ENCODE measurements at places on chromosomes 3 and 15.

DNA sequence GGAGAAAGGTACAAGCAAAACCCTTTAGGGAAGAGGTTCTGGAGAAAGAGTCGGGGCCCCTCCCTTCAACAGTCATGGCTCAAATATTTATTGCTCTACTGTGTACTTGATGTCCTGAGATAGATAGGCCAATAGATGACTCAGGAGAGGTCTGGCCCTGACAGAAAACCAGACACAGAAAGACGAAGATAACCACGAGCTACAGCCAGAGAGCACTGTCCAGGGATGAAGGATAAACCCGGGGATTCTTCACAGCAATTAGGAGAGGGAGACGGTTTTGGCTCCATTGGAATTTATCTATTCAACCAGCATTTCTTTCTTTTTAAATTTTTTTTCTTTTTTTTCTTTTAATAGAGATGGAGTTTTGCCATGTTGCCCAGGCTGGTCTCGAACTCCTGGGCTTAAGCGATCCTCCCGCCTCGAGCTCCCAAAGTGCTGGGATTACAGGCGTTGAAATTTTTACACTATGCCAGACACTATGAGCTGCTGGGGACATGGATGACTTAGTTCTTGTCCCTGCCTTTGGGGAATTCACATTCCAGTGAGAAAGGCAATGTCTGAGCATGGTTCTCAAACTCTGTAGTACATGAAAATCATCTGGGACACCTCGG, 4.6 kb upstream of the CIDEC start:
- DNase-seq, result no peak

DNA sequence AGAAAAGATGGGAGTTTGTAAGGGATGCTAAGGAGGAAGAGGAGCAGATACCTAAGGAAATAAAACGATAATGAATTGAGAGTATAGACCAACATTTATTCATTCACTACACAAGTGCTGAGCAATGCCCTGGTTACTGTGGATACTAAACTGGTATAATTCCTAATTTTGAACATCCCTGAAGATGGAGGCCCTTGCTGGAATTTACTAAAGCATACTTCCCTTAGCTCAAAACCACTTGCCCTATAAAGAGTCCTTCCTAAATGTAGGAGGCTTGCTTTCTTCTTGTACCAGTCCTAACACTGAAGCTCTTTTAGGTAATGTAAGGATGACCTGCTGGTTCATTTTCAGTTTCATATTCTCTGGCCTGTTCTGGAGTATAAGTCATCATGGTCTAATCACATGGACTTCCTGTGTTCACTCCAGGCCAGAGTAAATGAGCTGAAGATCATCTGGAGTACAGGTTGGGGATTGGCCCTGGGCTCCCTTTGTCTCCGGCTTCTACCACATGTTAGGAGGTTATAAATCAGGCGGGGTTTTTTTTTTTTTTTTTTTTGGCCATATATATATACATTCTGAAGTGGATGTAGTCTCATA, 40.1 kb upstream of the MTMR10 start:
- no peak for DNase-seq

DNA sequence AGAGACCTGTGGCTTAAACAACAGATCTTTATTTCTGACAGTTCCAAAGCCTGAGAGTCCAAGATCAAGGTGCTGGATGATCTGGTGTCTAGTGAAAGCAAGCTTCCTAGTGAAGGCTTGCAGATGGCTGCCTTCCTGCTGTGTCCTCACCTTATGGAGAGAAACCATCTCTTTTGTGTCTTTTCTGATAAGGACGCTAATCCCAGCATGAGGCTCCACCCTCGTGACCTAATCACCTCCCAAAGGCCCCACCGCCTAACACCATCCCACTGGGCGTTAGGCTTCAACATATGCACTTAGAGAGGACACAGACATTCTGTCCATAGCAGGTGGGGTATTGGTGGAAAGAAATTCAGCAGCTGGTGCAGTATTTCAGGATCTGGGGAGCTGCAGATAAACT, 19.8 kb upstream of the LYSMD4 start:
- DNase-seq, result no peak

GRCh38 chr3:186133980-186134379, 25.1 kb upstream of the ETV5 start:
- no peak for DNase-seq

- DNase-seq, result no peak
Measured at GRCh38 chr3:103976931-103977339, 1389.8 kb upstream of the ALCAM start.

DNA sequence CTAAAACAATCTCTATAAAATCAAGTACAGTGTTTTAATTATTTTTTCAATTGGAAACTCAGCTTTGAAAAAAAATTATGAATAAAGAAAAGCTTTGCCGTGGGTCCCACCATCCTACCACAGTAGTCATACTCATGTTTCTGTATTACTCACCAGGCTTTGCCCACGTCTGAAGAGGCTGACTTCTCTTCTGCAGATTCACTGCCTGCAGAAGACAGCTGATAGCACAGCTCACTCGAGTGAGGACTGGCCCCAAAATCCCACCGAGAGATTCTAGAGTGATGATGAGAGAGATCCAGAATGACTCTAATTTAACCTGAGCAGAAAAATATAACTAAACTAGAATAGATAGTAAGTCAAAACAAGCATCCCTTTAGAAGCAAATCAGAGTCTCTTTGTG, 11.9 kb downstream of the C2CD4B start:
- DNase-seq, result no peak

GRCh38 chr3:34300621-34301020, 502.2 kb downstream of the PDCD6IP start:
- DNase-seq, result no peak

DNA sequence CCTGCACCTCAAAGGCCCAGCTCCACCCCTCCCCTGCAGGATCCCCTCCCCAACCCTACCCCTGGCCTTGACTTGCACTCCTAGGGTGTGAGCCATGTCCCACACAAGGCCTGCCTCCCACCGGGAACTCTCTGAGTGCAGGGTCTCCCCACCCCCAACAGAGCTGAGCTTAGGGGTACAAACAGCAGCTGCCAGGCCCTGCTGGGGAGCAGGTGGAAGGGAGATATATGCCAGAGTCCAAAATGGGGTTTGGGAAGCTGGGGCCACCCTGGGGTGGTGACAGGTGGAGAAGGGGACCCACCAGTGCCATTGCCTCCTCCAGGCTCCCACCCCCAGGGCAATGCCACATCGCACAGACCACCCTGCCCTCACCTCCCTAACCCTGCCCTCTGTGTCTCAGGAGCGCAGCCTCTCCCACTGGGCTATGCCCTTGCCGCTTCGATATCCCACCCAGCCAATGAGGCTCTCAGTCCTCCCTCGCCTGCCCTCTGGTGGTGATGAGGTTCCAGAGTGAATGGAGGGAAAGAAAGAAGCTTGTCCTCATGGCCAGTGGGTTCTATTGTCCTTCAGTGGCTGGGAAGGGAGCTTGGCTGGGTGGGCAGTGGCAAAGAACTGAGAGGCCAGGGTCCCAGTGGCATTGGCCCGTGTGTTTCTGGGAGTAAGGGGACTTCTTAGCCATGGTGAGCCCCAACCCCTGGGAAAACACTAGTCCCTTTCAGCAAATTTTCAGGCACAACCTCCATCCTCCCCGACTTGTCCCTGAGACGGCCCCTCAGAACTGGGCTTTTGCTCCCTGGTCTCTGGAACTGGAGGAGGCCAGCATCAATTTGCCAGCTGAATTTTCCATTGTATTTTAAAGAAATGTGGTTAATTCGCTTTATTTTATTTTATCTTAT, 46.8 kb downstream of the CYP11A1 start:
- DNase-seq, result no peak

GRCh38 chr3:79810581-79810980, 42.8 kb upstream of the ROBO1 start:
- no peak for DNase-seq

DNA sequence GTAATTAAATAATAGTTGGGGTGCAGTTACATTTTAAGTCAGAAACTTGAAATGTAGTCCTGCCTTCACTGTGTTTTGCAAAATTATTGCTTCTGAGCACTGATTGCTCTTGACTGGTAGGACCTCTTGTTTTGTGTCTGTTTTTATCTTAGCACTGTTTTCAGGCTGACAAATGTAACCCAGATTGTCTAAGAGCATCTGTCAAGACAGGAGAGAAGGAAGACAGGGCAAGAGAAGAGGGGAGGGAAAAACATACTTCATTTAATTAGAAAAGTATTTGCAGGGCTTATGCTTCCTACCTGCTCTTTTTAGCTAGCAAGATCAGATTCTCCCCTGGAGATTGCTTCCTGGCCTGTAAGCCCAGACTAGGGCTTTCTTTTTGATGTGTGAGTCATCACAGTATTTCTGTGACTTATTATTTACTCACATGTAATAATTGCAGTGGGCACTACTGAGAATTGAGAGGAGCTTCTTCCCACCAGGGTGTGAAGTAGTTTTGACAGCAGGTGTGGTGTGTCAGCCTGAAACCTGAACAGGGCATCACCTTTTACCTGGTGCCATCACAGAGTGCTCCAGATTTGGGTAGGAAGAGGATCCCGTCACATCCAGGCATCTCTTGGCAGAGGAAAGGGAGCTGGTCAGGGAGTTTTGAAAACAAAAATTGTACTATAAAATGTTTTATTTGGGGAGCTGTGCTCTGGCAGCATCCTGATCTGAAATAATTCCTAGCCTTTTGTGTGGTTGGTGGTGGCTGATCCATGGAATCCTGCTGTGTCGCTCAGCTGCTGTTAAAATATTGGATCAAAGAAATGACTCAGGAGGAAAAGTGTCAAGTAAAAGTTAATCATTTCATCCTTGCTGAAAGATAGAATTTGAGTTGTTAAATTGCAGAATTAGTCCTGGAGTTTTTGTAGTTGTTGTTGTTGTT, 98.2 kb downstream of the TMEM108 start:
- DNase-seq, result no peak

DNA sequence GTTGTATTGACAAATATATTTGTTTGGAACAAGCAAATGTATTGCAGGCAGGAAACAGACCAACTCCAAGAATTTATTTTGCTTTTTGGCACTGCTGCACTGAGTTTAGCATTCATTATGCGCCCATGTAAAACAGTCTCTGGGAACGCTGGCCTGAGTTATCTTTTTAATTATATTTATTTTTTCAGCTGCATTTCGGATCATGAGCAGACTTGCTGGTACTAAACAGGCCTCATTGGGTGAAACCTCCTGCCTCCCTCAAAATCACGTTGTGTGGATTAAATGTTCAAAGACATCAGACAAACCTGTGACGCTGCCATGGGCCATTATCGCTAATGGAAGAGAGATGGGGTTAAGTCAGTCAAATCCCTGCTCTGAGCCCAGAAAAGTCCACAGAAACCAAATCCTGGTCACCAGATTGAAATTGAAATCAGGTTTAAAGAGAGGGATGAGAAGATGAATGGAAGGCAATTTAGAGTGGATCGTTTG, 511.1 kb upstream of the PROK2 start:
- DNase-seq, result no peak

DNA sequence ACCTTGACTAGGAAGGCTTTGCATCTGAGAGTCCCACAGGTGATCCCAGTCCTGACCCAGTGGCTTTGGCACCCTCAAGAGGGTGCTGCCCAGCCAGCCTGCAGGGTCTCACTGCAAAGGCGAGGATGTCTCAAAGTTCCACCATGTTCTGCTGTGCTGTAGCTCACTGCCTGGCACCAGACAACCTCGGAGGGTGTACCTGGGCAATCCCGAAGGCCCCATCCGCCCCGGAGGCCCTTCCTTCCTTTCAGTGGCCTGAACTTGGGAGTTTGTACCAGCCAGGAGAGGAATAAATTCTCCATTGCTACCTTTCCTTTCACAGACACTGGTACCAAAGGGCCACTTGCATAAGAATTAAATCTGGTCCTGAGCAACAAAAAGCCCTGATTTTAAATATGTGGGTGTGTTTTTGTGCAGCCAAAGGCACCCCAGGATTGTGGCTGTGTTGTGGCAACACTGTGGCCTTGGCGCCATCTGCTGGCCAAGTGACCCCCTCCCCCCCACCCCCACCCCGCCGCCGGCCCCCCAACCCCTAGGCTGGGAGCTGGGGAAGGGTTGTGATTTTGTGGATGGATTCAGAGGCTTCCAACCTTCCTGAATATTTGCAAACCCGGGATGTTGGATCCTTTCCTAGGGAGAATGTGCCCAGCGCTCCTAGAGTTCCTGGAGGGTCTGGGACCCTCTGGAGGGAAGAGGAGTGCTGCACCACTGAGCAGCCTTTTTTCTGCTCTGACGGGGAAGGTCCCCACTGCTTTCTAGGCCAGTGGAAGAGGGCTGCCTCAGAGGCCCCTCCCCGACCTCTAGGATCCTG, 9.7 kb upstream of the PTPN23 start:
- DNase-seq, result no peak

DNA sequence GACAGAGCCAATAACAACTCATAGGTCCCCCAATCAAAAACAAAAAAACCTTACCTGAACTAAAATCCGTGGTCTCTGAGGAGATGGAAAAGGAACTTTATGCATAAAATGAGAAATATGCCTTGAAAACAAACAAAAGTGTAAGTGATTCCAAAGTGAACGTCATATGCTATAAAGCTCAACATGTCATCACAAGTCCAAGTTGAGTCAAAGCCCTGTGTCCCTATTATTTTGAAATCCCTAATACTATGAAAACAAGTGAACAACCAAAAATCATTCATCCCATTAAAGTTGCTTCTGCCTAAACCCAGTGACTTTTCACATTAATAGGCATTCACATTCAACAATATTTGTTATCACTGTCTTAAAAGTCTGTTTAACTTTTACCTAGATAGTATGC, 59.4 kb downstream of the DENND4A start:
- DNase-seq, result no peak

GRCh38 chr3:165210132-165210531, 13.9 kb upstream of the SLITRK3 start:
- no peak for DNase-seq

- no peak for DNase-seq
Measured at GRCh38 chr3:41159588-41160189, 39.6 kb upstream of the CTNNB1 start.

GRCh38 chr3:27114684-27115083, 254.5 kb downstream of the NEK10 start:
- DNase-seq, result no peak

DNA sequence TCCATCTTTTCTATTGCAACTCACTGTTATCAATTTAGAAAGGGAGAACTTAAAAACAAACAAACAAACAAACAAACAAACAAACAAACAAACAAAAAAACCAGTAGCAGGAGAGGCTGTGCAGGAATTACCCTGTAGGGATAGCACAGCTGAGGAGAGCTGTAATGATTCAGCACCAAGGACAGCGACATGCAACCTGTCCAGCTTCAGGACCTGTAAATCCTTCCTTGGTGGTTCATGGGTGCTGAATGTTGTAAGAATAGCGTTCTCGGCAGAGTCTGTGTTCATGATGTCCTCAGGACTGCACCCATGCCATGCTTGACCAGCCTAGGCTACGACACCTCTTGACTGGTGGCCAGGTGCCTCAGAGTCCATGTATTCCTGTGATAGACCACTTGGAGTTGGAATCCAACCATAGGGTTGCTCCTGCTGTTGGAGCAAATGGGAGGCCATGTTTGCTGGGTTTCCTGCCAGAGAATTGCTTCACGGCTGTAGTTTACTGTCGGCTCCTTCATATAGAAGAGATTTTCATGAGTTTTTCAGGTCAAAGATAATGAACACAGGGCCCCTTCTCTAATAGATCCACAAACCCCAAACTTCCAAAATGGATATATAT, 65.9 kb downstream of the CACNA2D3 start:
- no peak for DNase-seq

DNA sequence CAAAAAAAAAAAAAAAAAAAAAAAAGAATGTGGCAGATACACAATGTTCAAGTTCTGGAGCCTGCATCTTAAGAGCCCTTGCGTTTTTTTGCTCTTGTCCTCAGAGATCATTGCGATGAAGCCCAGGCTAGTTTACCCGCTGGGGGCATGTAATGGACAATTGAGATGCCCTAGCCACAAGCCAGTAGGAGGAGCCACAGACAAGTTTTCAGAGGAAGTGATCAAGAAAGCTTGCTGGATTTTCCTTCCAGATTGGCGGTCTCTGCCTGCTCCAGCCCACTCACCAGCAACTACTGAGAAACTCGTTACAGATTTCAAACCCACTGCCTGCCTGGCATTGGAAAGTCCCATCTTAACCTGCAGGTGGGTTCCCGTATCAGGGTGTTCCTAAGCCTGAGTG, 192.1 kb upstream of the EOMES start:
- DNase-seq, result no peak

Measured in midbrain (tissue), 1 donor.